Suppressor macrophage treated with lipopolysaccharide for 4 hours (primary cell): ENCODE measurements at places on chromosomes 7 and 10.

- DNase-seq: no peak
These were observed 29.4 kb upstream of the NKX6-2 start for GRCh38 chr10:132815168-132815857.

GRCh38 chr7:17600340-17600752 is 301.9 kb downstream of the AHR start:
- DNase-seq: no peak

- DNase-seq: no peak
These were observed 199.4 kb downstream of the TSPAN12 start for GRCh38 chr7:120658516-120658915.

- DNase-seq: no peak
These were observed 3.7 kb downstream of the DDX56 start for GRCh38 chr7:44569959-44570358.

DNA sequence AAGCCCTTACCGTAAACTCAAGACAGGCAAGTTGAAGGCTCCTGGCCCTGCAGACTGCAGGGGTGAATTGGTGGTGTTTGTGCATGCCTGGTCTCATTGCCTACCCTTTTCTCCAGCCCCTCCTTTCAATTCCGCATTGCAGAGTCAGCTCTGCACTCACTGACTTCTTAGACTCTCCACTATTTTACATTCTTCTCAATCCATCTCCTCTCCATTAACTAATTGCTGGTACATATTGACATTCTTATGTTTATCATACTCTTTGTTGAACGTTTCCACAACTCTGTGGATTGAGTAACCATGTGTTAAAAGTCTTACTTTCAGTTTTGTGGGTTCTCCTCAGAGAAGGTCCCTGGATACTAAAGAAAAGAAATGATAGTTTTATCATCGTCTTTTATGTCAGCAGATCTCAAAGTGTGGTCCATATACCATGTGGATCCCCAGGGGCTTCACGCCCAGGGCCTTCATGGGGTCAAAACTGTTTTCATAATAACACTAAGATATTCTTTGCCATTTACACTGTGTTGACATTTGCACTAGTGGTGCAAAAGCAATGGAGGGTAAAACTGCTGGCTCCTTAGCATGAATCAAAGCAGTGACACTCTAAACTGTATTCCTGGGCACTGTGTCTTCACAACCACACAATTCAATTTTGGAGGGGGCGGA is 135.4 kb upstream of the FZD1 start:
- no peak for DNase-seq

- DNase-seq: no peak
These were observed 54.1 kb upstream of the ANTXRL start for GRCh38 chr10:46232666-46233065.

DNA sequence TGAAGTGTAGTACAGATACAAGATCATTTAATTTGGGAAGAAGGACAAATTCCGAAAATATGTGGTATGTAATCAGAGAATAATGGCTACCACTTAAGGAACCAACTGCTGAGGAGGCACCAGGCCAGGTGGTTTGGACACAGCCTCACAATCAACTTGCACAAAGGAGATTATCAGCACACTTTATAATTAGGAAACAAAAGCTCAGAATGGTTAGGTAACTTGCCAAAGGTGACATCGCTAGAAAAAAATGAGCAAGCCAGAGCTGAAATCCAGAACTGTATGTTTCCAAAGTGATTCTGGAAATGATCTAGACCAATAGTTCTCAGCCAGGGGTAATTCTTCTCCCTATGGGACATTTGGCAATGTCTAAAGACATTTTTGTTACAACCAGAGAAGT is 36.6 kb downstream of the ERCC6 start:
- DNase-seq: no peak

GRCh38 chr10:80416479-80417098 is 8.2 kb downstream of the PRXL2A start:
- no peak for DNase-seq

GRCh38 chr10:54958844-54959243 is 157.8 kb upstream of the PCDH15 start:
- no peak for DNase-seq

- no peak for DNase-seq
These were observed 112.7 kb downstream of the ARHGAP22 start for GRCh38 chr10:48492201-48492600.

GRCh38 chr7:138278601-138279000 is 181.5 kb upstream of the TRIM24 start:
- no peak for DNase-seq

GRCh38 chr7:24604630-24605029 is 31.4 kb downstream of the PALS2 start:
- no peak for DNase-seq

- DNase-seq: no peak
These were observed 72.9 kb upstream of the OGDHL start for GRCh38 chr10:49834976-49835375.

- no peak for DNase-seq
These were observed 525.0 kb upstream of the ADARB2 start for GRCh38 chr10:2262333-2262732.

GRCh38 chr10:74949034-74949832 is 122.8 kb downstream of the KAT6B start:
- peak; percentile 12 for DNase-seq

DNA sequence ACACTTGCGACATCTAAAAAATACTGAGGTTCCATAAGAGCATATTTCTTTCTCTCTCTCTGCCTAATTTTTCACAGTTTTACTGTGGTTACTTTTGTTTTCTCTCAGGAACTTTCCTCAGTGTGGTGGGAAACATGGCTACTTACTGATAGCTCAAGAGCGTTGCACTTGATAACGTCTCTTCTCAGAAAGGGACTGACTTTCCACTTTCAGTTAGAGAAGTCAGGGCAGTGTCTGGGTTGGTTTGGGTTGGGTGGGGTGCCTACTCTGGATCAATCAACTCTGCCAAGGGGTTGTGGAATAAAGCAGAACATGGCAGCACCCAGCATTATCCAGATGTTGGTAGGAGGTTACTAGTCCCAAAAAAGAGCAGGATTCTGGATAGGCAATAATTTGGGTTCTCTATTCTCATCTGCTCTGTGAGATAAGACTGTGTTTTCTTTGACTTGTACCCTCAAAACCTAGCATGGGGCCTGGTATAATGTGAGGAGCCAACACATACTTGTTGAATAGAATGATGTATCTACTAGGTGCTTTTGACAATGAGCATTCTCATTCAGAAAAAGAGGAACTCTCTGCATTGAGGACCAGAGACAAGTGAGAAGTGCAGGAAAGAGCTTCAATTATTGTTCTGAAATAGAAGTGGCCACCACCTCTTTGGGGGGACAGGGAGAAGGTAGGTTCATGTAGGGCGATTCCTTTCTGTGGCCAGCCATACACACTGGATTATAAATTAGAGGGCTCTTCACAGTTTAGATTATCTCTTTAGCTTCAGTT is 315.7 kb downstream of the REEP3 start:
- no peak for DNase-seq

GRCh38 chr10:126969310-126969709 is 64.1 kb downstream of the DOCK1 start:
- no peak for DNase-seq

GRCh38 chr10:47379445-47379785 is 4.7 kb downstream of the ZNF488 start:
- no peak for DNase-seq

DNA sequence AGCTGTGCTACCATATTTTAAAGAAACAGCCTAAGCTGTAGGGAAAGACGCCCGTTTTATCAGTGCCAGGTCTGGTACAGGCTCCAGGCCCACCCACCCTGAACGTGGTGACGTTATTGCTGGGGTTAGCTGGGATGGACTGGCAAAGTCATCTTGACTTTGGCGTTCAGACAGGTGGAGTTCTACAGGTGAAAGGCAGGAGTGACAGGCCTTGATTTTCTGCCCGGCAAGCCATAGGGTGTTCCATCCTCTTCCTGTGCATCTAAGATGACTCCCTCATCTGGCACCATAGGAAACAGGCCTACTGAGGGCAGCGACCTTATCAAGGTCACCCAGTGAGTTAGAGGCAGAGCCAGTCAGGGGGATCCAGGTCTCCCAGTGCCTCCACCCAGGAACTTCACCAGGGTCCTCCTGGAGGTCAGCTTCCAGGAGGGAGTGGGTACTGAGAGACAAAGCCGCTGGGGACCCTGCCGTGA is 41.6 kb downstream of the HK1 start:
- DNase-seq: no peak

DNA sequence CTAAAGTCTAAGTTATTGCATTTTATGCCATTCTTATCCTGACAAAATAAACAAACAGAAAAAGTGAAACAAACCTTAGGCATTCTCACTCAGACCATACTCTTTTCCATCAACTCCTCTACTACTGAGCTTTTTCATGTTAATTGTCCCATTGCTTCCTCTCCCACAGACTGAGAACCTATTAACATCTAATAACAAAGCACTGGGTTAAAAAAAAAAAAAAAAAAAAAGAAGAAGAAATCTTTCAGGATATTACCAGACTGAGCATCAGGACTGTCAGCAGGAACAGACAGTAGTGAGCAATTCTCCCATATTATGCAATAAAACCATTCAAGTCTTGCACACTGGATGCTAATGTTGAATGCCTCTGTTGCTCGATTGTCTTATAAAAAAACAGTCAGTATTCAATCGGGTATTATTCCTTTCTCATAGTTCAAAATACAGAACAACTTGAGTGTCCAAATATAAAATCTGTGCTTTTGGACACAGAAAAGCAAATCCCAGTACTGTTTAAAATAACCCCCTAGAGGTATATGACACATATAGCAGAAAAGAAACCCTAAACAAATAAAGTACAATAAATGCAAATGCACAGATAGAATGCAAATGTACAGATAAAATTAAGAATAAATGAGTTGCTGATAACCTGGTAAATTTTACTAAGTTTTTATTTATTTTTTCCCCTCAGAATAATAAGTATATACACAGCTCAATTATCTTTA is 531.3 kb upstream of the LRRTM3 start:
- no peak for DNase-seq

DNA sequence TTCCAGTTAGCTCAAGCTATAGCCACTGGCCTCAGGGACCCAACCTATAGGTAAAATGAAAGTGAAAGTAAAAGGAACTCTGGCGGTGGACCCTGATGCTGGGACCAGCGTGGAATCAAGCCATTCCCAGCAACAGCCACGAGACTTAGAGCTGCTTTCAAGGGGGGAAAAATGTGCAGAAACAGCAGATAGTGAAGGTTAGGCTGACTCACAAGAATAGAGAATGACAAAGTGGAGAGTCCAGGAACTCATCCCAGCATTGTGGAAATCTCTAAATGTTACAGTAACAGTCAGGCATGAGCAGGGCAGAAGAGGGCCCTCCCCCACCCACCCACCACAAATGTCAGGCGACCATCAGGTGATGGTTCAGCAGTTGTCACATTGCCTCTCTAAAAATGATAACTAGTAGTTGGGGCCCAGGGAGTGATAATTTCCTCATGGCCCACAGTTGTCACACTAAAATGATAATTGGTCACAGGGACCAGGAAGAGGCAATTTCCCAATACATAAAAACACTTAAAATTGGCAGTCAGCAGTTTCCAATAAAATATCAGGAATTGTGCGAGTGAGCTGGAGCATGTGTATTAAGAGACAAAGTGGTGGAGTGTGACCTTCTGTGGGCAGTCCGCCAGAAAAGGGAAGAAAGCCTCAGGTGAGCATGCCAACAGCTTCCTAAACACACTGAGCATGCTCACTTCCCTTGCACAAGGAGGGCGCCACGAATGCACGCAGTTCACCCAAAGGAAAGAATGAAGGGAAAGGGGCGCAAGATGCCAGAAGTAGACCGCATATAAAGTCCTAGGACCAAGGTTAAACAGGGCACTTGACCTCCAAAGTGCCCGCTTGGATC is 129.8 kb upstream of the PPP1R3A start:
- peak; percentile 84 for DNase-seq

DNA sequence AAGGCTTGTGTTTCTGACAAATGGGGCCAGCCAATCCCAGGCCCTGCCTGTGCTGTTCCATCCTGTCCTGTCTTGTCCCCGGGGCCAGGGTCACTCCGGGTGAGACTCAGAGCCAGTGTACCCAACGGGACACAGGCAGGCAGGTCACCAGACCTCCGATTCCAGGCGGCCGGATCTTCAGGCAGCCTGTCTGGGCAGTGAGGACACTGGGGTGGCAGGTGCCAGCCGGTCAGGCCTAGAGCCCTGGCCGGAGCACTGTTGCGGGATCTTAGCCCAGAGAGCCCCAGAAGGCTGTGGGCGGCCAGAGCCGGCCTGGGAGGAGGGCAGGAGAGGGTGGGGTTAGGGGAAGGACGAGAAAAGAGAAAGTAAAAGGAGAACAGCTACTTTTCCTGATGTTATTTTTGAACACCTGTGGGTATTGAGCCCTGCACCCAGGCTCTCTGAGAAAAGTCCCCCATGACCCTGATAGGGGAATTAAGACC is 134.3 kb upstream of the TNRC18 start:
- peak; percentile 75 for DNase-seq

DNA sequence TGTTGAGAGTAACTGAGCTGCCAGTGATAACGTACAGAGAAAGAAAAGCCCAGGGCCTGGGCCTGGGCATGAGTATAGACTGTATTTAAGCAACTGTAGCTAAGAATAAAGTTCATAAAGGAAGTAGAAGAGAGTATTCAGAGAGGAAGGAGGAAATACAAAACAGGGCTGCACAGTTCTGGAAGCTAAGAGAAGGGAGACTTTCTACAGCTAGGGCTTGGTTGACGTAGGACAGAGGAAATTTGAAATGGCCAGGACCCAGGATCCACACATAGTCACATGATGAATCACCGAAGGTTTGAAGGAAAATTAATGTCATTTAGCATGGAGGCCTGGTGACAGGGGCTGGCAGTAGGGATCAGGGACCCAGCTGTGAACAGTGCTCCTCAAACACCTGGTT is 66.7 kb downstream of the ARL4A start:
- DNase-seq: no peak

DNA sequence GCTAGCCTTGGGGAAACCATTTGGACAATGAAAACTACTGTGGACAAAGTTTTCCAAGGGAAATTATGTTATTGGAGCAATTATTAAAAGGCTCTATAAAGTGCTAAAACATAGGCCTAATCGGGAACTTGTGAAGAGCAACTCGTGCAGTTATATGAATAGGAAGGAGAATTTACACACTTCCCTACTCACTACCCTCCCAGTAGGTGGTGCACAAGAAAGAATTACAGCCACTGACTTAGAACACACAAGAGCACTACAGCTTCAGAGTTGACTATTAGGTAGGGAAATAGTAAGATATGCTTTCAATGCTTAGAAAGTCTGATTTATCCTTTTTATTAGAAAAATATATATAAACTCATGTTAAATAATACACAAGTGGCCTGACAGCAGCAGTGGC is 47.2 kb downstream of the GSAP start:
- peak; percentile 28 for DNase-seq

- no peak for DNase-seq
These were observed 209.8 kb downstream of the ZNF33B start for GRCh38 chr10:42428534-42428933.

- peak; percentile 51 for DNase-seq
These were observed 67.5 kb downstream of the GPR141 start for GRCh38 chr7:37751096-37751495.

GRCh38 chr10:49139028-49139845 is 5.4 kb upstream of the FAM170B start:
- peak; percentile 84 for DNase-seq
